ENCODE measurements at places on chromosomes 3 and 15.

GRCh38 chr15:45732662-45733061 is 97.8 kb downstream of the SQOR start:
- no peak for DNase-seq

DNA sequence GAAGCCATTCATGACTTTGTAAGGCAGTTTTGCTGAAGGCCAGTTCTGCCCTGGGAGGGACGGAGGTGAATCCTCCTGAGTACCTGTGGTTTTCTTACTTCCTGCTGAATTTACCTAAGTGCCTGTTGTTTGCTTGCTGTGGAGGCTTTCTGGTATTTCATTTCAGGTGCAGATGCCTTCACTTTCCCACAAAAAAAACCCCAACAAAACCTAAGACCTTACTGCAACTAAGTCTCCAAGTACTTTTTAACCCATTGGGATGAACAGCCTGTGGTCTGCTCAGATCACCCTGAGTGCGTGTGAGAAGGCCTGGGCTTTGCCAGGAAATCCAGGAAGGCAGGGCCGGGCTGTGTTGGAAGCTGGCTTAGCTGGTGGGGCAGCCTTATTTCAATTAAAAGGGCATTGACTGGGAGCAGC is 65.3 kb downstream of the IGF1R start:
- DNase-seq, result no peak

- no peak for DNase-seq
Measured at GRCh38 chr3:178083906-178084866, 452.1 kb upstream of the KCNMB2 start.

- no peak for DNase-seq
Measured at GRCh38 chr15:93043621-93044300, 45.2 kb downstream of the RGMA start.

DNA sequence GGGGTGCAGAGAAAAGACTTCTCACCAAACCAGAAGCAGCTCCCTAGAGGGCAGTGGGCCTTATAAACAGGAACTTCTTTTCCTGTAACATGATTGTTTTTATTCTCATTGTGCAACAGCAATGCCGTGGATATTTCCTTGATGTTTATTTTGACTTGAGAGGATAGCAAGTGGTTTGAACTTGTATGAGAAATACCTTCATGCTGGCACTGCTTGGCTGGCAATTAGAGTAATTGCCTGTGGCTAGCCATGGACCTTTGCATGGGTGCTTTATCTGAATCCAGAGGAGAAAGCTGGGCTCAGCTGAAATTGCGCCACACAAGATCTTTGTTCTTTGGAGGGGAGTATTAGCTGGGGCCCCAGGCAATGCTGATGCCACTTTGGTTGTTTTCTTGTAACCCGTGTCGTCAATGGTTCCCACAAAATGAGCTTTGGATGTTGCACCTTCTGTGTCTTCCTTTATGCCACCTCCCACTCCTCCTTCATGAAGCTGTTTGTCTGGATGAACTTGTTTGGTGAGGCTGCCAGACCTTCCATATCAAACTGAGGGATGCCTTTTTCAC is 37.9 kb downstream of the CMTM8 start:
- no peak for DNase-seq

GRCh38 chr3:54279005-54279583 is 156.7 kb downstream of the CACNA2D3 start:
- no peak for DNase-seq

GRCh38 chr3:39408493-39409372 is 2.2 kb downstream of the RPSA start:
- DNase-seq, result no peak

DNA sequence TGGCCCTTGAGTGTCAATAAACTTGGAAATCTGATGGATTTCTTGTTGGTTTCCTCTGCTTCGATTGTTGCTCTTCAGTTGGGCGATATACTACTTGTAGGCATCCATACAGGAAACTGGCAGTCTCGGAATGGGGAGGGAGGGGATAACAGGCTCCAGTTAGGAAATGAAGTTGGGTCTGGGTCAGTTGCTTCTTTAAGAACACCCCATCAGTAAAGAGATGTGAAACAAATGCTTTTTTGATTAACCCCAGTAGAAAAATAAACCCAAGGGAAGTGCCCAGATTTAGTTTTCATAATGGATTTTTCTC is 681 bp downstream of the CHMP2B start:
- no peak for DNase-seq

DNA sequence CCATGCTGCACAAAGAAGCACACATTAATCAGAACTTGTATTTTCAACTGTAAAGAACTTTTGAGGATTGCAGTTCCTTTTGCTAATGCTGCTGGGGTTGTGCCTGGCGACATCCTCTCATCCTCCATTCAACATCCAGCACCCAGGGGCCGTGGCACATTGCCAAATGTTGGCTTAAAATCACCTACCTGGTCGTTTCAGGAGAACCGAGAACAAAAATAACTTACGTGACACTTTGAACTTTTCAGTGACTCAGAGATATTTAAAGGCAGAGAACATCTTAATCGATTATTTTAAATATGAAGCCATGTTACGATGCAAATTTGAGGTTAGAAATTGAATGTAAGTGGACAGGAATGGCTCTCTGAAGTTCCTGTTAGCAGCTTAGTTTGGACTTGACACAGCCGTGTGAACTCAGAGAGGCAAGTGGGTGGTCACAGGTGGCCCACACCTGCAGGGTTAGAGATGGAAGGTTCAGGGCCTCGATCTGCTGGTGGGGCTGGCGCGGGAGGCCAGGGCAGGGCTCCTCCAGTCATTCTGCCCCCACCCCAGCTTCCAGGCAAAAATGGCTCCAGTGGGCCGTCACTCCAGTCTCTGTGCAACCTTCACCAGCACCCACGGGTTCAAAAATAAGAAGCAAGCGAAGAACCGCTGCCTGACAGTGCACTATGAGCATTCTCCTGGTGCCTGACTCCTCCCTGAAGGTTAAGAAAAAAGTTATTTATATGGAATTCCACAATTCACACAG is 12.2 kb downstream of the LRRK1 start:
- DNase-seq, result no peak

DNA sequence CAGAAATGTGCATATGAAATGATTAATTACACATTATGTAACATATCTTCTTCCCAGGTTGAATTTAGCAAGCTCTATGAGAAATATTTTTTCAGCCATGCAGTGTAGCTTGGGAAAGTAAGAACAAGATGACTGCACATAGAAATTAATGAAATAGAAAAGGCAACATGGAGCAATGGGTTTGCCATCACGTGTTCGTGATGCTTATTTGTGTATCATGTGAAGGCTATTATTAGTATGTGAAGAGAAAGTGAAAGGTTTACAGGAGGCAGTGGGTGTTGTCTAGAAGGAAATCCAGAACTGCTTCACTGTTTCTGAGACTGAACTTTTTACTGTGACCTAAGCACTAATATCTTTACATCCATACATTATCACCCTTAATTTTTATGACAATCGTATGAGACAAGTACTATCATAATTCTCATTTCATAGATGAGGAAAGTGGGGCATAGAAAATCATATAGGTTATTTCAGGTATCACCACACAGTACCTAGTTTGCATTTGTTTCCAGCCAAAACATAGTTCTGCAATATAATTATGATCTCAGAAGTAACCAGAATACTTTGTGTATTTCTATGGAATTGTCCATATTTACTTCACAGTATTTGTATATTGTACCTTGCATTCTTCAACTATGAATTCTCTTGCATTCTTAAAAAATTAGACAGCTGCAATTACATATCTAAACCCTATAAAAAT is 14.9 kb downstream of the SERPINI1 start:
- no peak for DNase-seq

DNA sequence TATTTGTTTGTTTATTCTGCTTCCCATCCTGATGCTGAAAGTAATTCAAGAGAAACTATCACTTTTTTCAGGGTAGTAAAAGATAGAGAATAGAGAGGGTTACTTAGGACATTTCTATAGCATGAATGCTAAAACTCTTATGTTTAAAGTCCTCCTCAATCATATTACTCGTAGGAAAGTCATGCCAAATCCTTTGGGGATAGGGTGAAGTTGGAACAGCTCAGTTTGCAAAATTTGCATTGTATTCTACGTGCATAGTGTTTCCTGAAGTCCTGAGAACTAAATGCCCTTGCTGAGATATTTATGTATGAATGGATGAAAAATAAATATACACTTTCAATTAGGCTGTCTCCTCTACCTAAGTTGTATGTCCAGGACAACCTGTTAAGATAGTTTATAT is 14.6 kb downstream of the PLSCR5 start:
- no peak for DNase-seq

DNA sequence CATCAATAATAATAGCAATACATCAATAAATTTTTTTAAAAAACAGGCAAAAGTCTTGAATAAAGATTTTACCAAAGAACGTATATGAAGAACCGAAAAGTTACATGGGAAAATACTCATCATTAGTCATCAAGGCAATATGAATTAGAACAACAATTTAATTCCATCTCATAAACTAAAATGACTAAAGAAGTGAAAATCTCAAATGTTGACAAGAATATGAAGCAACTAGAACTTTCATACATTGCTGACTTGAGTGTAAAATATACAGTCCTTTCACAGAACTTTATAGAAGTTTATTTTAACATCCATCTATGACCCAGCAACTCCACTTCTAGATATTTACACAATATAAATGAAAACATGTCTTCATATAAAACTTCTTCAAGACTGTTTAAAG is 35.3 kb upstream of the ABHD10 start:
- no peak for DNase-seq

DNA sequence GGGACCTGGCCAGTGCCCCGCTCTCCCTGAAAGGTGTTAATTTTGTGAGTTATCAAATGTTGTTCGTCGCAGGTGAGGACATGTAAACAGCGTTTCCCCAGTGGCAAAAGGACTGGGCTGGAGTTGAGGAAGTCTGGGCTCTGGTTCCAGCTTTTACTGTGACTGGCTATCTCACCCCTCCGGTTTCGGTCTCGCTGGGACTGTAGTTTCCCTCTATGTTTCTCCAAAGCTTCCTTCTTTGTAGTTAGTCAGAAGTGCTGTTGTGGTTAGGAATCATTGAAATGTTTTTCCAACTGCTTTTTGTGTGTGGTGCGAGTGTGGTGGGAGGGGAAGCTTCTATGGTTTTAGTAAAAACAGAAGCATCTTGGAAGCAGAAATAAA is 990 bp upstream of the CLDN1 start:
- DNase-seq, result no peak

GRCh38 chr3:112976953-112977352 is 2.0 kb upstream of the CD200R1 start:
- DNase-seq, result no peak

GRCh38 chr3:58177747-58178527 is 32.8 kb downstream of the DNASE1L3 start:
- DNase-seq, result no peak

DNA sequence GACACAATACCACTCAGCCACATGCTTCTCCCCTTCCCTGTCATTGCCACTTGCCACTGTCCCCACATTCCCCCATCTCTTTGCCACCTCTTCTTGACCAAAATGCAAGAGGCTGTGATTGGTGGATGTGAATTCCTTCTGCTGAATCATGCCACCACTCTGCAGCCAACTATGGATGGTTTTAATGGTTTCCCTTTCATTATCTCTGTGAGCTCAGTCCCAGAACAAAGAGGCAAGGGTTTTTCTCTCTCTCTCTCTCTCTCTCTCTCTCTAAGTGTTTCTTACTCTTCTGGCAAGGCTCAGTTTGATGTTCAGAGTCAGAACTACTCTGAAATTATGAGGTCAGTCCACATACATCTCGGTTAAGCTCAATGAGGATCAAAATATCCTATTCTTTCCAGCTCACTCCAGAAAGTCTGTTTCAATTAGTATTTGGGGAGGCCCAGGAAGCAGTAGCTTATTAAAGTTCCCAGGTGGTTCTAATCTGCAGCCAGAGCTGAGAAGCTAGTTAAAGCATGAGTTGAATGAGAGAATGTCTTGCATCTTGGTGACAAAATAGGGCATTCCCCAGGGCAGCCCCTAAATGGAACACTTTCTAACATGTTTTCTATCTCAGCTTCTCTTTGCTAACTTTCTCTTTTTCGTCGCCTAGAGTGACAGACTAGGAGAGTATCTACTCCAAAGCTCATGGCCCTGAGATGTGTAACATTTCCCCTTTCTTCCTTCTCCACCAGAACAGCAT is 8.5 kb upstream of the ILDR1 start:
- peak; percentile 3 for DNase-seq

DNA sequence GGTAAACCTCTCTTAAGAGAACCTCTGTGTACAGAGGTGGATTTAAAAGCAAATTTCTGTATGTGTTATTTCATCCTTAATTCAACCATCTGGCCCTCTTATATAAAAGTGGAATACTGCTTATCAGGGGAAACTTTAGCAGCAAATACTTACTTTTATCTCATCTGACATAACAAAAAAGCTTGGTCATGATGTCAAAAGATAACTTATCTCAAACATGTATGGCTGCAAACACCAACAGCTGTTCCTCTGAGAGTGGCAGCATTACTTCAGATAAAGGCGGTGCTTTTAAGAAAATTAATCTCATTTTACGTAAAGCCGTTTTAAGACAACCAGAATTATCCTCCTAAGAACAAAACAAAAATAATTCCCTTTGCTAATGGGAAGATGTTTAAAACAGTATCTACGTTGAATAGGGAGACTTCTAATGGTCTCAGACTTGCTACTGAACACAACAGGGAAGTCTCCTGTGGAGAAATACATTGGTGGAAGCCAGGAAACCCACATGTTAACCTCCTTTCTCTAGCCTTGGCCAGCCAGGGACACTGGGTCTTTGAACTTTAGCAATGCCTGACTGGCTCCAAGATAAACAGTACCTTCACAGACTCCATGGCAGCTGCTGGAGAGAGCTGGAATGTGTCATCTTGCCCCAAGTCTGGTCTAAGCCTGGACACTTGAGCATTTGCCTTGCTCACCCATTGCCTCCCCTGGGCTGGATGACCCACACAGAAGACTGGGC is 18.1 kb downstream of the ARRDC4 start:
- no peak for DNase-seq

DNA sequence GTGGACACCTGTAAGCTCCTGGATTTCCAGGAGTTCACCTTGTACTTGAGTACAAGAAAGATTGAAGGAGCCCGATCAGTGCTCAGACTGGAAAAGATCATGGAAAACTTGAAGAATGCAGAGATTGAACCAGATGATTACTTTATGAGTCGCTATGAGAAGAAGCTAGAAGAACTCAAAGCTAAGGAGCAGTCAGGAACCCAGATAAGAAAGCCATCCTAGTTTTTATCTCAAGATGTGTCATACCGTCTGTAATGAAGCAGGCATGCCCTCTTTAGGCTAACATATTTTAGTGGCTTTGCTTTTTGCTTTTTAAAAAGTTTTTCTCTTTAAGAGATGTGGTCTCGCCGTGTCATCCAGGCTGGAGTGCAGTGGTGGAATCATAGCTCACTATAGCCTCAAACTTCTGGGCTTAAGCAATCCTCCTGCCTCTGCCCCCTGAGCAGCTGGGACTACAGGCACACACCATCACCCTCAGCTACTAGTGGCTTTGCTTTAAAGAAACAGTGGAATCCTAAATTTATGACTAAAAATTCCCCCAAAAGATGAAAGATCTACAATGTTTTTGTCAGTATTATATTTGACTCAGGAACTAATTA is 28.1 kb downstream of the EXOG start:
- DNase-seq, result no peak

GRCh38 chr15:79442911-79443310 is 10.8 kb downstream of the MINAR1 start:
- no peak for DNase-seq
